EL (cell line): ENCODE measurements at places on chromosomes 7 and 10.

DNA sequence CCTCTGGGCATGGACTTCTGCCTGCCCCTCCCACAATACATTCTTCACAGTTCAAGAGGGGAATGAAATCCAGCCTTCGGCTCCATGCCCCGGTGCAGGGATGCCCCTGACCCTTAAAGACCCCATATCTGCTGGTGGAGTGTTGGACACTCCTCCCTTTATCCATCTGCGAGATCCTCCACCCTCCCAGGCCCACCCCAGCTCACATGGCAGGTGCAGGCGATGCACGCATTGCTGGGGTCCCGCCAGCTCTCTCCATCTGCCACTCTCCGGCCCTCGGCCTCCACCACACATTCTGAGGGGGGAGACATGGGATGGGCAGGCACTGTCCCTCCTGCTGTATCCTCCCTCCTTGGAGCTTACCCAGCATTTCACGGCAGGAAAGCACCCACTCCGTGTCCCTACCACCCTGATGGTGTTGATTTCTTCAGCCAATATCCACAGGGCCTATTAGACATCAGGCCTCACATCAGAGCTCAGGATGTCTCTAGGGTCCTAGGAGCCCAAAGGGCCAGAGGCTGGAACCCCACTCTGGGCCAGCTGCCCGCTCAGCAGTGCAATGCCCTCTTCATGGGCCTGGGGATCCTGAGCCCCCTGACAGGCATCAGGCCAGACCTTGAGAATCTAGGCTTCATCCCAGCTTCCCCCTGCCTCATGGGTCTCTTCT, 18.3 kb downstream of the ATP6V1F start:
- DNase-seq, result no peak

GRCh38 chr7:2199956-2200583, 32.7 kb downstream of the MAD1L1 start:
- no peak for DNase-seq

GRCh38 chr10:132526676-132527075, 10.9 kb upstream of the INPP5A start:
- peak; percentile 93 for DNase-seq

DNA sequence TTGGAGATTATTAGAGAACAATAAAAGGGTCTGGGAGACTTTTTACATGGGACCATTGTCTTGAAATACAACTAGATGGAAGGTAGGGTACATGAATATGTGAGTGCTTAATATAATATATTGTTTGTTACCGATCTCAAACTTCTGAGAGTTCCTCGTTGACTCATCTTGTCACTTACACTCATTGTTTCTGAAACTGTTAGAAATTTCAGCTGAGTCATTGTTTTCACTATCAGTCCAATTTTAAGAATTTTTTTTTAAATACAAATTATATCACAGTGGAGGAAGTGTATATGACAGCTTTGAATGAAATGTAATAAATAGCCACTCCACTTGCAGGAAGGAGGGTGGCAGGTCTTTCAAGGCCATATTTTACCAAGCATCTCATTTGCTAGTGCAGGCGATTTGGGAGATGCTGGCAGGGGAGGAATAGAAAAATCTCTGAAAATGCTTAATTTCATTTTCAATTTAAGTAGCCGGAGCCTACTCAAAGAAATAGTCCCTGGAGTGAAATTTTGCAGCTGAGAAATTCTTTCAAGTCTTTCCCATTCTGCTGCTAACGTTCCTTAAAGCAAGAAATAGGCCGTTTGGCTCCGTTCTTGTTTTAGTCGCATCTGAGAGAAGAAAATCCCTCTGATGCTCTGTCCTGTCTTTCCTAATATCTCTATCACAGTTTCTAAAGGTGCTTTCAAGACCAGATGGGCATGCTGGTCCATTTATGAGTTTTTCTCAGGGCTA, 1404.2 kb upstream of the CELF2 start:
- DNase-seq, result no peak

DNA sequence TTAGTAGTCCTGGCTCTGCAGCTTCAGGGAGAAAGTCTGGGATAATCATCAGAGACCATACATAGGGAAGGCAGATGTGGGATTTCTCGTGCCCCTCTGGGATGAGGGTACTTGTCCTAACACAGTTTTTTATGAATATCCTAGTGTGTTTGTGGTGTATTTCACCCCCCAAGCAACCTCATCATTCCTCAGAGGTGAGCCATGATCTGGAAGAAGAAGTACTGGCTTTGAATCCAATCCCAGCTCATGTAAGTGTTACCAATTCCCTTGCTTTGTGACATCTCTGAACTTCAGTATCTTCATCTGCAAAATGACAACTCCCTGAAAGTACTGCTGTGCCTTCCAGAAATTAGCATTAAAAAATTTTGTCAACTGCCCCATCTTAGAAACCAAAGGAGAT, 347.5 kb upstream of the ZMIZ1 start:
- no peak for DNase-seq

GRCh38 chr10:26574783-26575182, 122.7 kb upstream of the PDSS1 start:
- DNase-seq, result no peak

GRCh38 chr10:114937962-114938855, at the start of gene TRUB1:
TSS of gene TRUB1 (plus strand) at chr10:114938195. CDS start at chr10:114938254, 59 bp downstream.
- DNase-seq, result peak; percentile 94

DNA sequence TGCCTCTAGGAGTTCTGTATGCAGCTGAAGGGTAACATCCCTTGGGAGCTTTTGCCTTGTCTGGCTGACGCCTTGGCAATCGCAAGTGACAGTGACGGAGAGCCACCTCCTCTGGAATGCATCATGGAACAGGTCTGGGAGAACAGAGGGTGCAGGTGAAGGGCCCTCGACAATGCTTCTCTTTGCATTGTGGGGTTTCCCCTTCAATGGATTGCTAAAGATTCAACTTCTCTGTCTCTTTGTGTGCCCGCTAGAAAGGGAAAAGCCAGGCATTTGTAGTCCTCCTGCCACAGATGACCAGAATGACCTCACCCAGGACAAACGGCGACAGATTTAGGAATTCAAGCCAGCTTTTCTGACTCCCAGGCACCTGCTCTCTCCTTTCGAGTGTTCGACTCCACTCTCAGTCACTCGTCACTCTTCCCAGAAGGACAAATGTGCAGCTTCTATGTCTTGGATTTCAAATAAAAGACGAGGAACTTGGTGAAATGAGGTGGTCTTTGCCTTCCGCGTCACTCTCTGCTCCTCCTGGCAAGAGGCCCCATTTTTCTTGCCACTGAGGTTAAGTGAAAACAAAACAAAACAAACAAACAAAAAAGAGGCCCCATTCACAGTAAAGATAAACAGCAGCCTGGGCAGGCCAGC, 26.1 kb downstream of the IL2RA start:
- no peak for DNase-seq

DNA sequence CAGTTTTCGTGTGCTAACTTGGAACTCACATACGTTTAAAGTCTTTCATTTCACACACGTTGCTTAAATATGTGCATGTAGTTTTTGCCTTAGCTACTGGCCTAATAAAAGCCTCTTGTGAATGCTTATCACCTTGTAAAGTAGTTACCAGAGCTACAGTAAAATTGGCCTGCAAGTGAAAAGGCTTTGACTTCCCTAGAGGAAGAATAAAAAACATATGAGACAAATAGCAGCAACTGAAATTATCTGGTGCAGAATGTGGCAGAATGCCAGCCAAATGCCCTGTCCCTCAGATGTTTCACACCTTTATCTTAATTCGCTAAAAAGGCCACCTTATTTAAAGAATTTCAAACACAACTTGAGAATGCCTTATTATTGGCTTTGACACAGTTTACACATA, 28.1 kb upstream of the RPA3 start:
- DNase-seq, result no peak

DNA sequence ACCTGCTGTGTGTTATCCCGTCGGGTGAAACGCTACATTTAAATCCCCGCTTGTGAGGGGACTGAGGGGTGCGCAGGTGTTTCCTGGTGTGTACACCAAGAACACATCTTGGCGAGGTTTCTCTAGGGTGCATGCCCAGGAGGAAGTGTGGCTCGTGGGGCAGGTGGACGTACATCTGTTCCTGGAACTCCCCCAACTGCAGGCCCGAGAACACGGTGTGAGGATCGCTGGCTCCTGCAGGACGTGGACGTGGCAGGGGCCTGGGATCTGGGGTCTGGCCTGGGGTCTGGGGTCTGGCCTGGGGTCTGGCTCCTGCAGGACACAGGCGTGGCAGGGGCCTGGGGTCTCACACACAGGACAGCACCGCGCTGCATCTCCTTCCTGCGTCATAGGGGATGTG, 10.1 kb downstream of the KNDC1 start:
- DNase-seq, result no peak

DNA sequence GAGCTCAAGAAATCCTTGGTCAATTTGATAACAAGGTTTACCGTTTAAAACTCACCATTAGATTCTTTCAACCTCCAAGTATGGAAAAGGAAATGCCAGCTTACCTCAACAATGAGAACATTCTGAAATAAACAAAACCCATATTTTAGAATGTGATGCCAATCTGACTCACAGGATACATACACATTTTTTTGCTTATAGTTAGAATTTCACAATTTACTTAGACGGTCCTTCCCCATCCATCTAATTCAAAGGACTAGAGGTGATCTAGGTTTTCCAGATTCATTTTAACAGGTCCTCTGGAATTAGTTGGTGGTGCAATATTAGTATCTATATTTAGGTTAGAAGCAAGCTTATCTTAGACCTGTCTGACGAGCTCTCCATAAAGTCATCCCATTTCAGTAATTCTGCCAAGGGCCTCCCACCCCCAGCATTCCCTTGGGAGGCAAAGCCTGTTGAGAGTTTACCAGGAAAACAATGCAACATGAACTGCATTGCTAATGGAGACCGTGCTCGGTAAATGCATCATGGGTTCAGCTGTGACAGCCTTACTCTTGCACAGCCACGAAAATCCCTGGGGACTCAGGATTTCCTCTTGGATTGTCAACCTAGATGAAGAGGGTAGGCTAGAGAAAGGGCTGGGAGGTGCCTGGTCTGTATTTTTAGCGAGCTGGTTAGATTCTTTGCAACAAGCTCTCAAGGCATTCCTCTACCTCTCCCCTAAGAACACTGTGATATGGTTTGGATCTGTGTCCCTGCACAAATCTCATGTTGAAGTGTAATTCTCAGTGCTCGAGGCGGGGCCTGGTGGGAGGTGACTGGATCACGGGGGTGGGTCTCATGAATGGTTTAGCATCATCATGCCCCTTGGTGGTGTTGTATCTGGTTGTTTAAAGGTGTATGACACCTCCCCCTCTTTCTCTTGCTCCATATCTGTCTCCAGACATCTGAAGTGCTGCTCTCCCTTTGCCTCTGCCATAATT, 93.8 kb downstream of the PRTFDC1 start:
- DNase-seq, result peak; percentile 63

GRCh38 chr10:120184547-120185337, 272.3 kb upstream of the PLPP4 start:
- no peak for DNase-seq

- DNase-seq, result no peak
These were observed 62.9 kb upstream of the PRR15 start for GRCh38 chr7:29500719-29501118.

GRCh38 chr7:95485391-95486123, at the start of gene ASB4:
TSS of gene ASB4 (plus strand) at chr7:95485943. CDS start at chr7:95485972, 29 bp downstream.
- DNase-seq, result no peak

DNA sequence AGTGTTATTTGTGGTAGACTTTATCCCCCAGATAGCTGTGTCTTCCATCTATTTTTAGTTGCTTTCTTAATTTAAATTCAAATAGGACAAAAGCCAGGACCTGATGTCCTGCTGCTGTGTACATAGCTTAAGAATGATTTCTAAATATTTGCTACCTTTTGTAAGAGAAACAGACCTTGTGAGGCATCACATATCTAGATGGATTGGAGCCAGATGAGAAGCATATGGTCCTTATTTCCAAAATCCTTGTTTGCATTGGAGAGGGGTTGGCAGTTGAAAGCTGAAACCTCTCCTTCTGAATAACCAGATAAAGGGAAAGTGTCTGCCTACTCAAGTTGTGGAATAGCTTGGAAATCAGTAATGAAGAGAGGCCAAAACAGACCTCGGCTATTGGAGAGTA, 50.7 kb upstream of the AMPH start:
- DNase-seq, result no peak

DNA sequence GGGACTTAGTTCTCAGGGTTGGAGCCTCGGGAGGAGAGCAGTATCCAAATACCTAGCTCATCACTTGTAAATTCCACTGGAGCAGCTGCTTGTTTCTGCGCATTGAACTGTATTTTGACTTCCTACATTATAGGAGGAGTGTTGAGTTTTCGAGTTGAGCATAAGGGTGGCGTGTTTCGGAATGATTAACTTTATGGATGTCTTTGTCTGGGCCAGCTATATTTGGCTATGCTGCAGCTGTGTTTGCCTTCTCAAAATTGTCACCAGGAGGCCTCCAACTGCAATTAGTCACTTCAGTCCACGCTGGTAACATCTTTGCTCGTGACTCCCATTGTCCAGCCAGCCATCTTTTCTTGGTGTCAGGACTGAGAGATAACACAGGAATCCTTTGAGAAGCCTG, 9.1 kb downstream of the CELF2 start:
- no peak for DNase-seq

GRCh38 chr7:80851896-80852476, 66.9 kb downstream of the SEMA3C start:
- DNase-seq, result peak; percentile 58

GRCh38 chr7:64811767-64812166, 17.5 kb downstream of the ZNF138 start:
- no peak for DNase-seq

- DNase-seq, result peak; percentile 82
These were observed 30.3 kb downstream of the CCNJ start for GRCh38 chr10:96073722-96074121.

DNA sequence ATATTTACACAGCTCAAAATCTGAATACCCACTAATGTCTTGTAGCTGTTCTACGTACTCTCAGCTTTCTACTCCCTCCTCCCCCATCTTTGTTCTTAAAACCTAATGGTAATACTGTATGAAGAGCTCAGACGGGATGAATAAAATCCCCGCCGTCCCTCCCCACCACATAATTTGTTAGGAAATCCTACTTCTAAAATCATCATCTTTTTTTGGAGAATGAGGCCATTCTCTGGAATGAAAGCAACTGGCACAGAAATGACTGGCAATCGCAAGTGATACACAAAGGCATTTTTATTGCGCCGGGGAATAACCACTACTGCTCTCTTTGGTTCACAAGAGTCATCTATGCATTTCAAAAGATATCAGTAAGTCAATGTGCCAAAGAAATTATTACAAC, 27.3 kb downstream of the SLC35B4 start:
- no peak for DNase-seq

DNA sequence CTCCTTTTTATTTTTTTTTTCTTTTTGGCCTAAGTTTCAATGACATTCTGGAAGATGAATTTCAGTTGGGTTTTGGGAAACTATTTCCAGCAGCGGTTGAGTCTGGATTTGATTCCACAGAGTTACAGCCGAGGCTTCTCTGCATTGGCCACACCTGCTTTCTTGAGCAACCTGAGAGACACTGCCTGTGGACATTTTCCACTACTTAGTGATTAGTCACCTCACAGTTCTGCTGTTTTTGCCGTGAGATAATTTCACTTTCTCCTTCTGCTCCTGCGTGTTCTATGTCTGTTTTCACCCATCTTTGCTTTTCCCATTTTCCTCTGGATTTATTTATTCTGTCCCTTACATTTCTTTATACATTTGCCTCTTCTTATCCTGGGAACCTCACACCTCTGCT, 243.0 kb downstream of the BICC1 start:
- peak; percentile 72 for DNase-seq

GRCh38 chr7:44767912-44768627, 19.4 kb downstream of the ZMIZ2 start:
- DNase-seq, result no peak
